Activated CD4-positive, alpha-beta memory T cell treated with anti-CD3 and anti-CD28 coated beads, Interleukin-2, amount 10 ng/mL, durations not matched to agents 7 days and 5 days (primary cell): ENCODE measurements at places on chromosomes 6 and 20. TPM values are rescaled to one million over a fixed set of nuclear protein-coding genes. Genes with fewer than 3 reads are reported as not detected.

- no peak for DNase-seq
- H3K4me1 ChIP-seq: no peaks in the 10 kb centered on the region
- no peaks in the 10 kb centered on the region for H3K27me3 ChIP-seq
- peaks cover 20% of the 10 kb centered on the region for H3K36me3 ChIP-seq
Measured at GRCh38 chr6:20954315-20954714, 420.1 kb downstream of the CDKAL1 start.

DNA sequence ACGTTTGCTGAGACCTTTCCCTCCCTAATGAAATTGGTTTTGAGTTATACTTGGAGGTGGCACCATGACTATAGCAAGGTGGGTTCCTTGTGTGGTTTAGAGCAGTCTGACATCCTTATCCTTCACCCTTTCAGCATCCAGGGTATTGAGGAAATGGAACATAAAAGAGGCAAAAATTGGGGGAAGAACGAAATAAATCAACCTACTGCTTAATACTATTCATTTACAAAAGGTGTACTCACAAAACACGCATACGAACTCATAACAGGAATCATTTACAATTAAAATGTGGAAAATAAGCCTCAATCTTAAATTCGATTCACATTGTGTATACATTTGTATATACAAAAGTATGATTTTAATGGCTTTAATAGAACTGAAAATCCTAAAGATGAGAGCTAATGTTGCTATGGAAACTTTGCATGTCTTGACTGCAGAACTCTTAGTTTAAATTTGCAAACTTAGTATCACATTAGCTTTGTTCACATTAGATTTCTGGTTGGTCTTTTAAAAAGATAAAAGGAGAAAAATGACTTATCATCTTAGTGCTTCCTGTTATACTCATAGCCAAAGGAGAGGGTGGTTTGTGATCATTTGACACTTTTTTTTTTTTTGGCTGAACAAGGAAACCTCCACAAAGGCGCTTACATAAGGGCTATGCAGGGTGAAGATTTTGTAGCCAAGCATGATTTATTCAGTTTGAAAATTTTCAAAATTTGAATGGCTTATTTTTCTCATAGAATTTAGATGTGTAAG, 76.1 kb upstream of the ATXN1 start:
- peak overlapping the region; percentile 85 for H3K27ac ChIP-seq
- H3K4me3 ChIP-seq: peak overlapping the region; percentile 68
- peaks cover 7% of the 10 kb centered on the region for H3K27me3 ChIP-seq
- H3K4me1 ChIP-seq: peaks cover 39% of the 10 kb centered on the region
- H3K36me3 ChIP-seq: no peaks in the 10 kb centered on the region

- peaks cover 75% of the 10 kb centered on the region for H3K27me3 ChIP-seq
- peak overlapping the region; percentile 14 for H3K4me3 ChIP-seq
- no peak overlapping the region for H3K27ac ChIP-seq
- no peak for DNase-seq
- peaks cover 4% of the 10 kb centered on the region for H3K36me3 ChIP-seq
- peaks cover 13% of the 10 kb centered on the region for H3K4me1 ChIP-seq
Measured at GRCh38 chr6:27558028-27558724, 85.3 kb upstream of the ZNF184 start.

PFDN4 gene
- 30.3 TPM for total RNA-seq
